Choroid plexus epithelial cell (primary cell): ENCODE measurements at places on chromosomes 6 and 20.

GRCh38 chr20:40843251-40843650, 154.2 kb upstream of the MAFB start:
- DNase-seq, result peak; percentile 8

DNA sequence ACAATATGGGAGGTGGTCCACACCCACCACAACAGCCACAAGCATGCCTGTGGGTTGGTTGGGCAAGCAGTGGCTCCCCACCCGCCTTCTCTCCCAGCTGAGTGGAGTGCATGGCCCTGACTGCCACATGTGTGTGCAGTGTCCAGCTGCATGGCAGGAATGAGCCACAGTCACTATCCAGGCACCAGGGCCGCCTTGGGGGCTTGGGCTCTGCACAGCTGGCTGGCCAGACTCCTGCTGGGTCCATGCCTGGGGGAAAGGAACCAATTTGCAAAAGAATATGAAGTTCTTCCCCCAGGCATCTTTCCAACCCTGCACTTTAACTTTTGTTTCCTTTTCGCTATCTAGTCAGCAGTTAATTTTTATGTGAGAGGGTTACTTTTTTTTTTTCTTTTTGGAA, 11.6 kb upstream of the ASCC3 start:
- no peak for DNase-seq

- peak; percentile 39 for DNase-seq
Measured at GRCh38 chr20:9147547-9148024, 78.7 kb downstream of the PLCB4 start.

DNA sequence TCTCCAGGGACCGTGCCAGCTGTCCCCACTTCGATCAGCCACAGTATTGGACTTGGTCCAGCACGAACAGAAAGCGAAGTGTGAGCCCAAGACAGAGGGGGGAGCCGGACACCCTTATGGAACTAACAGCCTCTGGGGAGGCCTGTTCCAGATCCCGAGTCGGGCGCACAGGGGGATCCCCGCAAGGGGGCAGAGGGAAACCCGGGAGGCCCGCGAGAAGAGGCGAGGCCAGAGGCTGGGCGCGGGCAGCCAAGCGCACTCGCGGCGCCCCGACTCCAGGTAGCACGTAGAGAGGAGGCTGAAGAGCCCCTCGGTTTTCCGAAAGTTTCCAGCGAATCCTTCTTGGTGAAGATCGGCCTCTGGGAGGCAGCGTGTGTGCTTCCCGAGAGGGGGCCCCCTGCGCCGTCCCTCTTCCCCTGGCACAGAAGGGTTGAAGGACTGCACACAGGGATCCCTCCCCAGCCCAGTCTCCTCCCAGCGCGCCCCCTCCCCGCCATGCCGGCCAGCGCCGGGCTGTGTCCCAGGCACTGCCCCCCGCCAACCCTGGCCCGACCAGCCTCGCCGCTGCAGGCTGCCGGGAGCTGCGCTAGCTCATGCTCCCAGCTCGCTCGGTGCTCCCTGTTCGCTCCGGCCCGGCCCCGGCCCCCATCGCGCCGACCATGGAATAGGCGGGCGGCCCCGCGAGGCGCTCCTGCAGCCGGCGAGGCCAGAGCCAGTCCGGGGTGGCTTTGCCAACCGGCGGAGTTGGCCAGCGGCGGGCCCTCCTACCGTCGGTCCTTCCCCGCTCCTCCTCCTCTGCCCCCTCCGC, 577 bp upstream of the SLC24A3 start:
- peak; percentile 16 for DNase-seq

- DNase-seq, result no peak
Measured at GRCh38 chr6:116568111-116568510, 3.2 kb upstream of the RWDD1 start.

DNA sequence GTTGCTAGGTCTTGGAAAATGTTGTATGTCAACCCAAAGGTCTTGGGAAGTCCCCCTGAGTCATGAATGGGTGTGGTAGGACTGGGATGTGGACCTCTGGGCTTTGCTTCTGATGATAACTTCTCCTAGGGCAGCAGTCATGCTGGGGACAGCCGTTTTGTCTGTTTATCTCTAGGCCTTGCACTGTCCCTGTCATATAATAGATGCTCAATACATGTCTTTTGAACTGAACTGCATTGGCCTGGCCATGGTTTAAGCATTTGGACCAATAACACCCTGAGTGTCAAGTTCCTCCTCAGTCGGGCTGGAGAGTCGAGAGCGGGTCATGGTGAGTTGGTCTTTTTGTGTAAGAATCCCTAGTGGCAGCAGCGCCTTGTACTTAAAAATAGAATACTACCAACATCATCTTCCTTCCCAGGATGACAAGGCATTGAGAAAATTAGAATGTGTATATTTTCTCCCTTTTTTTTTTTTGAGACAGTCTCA, 43.1 kb downstream of the E2F3 start:
- DNase-seq, result no peak

- DNase-seq, result peak; percentile 98
Measured at GRCh38 chr6:162099685-162100084, 627.9 kb downstream of the PRKN start.
